Caki2 (cell line): ENCODE measurements at places on chromosomes 7 and 10. TPM values are rescaled to one million over a fixed set of nuclear protein-coding genes. Genes with fewer than 3 reads are reported as not detected.

The NUDCD3 gene
- 29.4 and 30.3 TPM in 2 replicates for total RNA-seq

The MLLT10 gene
- 18.9 and 30.5 TPM in 2 replicates for total RNA-seq

The YAE1 gene
- total RNA-seq = 26.6 and 28.9 TPM in 2 replicates

The ZNF804B gene
- total RNA-seq = not detected in 2 replicates

The BET1 gene
- total RNA-seq = 46.6 and 50.7 TPM in 2 replicates

The VGF gene
- total RNA-seq = 0.14 and 0.74 TPM in 2 replicates

The TSPAN12 gene
- 45.3 and 46.5 TPM in 2 replicates for total RNA-seq

The ITPRID1 gene
- not detected in 2 replicates for total RNA-seq

GRCh38 chr10:78318305-78318704 is 284.6 kb downstream of the RPS24 start:
- no peak for DNase-seq

GRCh38 chr7:47582764-47583738 is 1.1 kb upstream of the TNS3 start:
- DNase-seq = no peak

DNA sequence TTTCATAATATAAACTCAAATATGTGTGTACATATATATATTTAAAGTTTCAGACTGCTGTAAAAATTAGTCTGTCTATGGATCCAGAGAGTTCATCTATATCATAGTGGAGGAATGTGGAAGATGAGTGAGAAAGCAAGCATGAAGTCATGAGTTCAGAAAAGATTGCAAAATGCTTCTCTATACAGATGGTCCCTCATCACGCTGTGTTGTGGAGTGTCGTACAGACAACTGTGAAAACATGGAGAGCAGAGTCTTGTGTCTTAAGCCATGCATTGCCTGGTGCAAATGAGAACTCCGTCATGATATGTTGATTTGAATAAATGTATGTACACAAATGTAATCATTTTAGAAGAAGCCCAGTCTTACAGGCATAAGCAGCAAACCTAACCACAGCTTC is 316.9 kb downstream of the CNTNAP2 start:
- DNase-seq = no peak

DNA sequence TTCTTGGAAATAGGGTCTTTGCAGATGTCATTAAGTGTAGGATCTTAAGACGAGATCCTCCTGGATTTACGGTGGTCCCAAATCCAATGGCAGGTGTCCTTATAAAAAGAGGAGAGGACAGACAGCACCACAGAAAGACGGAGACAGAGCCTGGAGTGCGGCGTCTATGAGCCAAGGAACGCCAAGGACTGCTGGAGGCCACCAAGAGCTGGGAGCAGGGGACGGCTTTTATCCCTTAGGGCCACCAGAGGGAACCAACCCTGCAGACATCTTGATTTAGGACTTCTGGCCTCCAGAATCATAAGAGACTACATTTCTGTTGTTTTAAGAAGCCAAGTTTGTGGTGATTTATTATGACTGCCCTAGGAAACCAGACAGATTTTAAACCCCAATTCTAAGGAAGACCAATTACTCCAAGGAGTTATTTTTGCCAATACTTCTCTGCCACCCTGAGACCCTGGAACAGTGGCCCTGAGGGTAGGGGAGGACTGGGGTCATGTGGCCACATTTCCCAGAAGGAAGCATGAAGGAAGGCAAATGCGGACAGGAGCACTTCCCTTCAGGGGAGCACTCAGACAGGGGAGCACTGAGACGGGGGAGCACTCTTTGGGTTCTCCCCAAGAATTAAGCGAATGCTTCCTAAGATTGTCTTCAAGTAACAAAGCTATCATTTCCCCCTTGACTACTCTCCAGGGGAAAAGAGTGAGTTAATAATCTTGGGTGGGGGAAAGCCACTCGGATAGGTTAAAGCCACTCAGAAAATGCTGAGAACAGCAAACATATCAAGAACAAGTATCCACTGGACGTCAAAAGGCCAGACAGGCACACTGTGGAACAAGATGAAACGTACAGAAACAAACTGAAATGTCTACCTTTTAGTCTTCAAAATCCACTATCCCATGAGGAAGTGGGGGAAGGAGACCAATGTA is 67.5 kb downstream of the CHST15 start:
- no peak for DNase-seq

GRCh38 chr7:82950436-82950835 is 212.2 kb downstream of the PCLO start:
- DNase-seq = no peak

DNA sequence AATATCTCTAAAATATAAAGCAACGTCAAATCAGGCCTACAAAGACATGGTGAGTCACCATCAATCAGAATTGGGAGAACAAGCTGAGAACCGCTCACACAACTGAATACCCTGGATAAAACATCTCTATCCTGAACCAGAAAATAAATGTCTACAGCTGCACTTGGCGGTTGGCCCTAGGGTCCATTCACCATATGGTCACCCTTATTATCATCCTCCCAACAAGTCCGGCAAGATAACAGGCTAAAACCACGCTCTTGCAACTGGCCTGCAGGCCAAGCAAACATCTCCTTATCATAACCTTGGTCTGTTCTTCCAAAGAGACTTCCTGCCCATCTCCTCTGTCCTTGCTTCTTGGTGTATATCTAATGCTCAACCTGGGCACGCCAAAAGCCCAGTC is 310.7 kb downstream of the CALN1 start:
- DNase-seq = no peak

GRCh38 chr10:105837951-105838350 is 1196.9 kb downstream of the SORCS3 start:
- peak; percentile 5 for DNase-seq

- DNase-seq = no peak
These were observed 168.7 kb downstream of the CELF2 start for GRCh38 chr10:11186374-11186773.

DNA sequence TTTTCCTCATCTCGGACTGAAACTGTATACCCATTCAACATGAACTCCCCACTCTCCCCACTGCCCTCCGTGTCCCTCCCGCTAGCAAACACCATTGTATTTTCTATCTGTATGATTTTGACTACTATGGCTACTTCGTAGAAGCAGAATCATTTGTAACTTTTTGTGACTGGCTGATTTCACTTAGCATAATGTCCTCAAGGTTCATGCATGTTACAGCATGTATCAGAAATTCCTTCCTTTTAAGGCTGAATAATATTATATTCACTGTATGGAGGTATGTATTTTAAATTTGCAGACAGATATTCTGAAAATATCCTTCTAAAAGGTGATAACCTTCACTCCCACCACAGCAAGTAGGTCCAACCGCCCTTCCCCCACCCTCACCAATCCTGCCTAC is 42.9 kb upstream of the MMD2 start:
- no peak for DNase-seq

- DNase-seq = no peak
These were observed 3.1 kb upstream of the EPHB4 start for GRCh38 chr7:100830396-100830795.

- DNase-seq = no peak
These were observed 675.0 kb upstream of the ANKRD30A start for GRCh38 chr10:36450380-36450779.

DNA sequence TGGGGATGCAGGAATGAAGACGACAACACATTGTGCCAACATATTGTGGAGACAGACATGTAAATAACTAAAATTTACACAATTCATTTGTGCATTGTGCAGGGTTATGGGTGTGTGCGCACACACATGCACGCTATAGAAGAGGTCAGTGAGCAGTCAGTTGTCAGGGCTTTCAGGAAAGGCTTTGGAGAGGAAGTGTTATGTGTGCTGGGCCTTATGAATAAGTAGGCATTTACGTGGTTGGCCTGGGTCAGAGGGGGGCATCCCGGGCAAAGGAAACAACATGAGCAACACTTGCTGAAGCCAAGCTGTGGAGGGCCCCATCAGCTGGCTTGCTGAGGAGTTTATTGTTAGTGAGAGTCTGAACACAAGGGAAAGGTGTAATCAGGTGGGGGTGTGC is 4.1 kb downstream of the PRXL2A start:
- no peak for DNase-seq

GRCh38 chr7:86884152-86884551 is 175.3 kb downstream of the ELAPOR2 start:
- no peak for DNase-seq

DNA sequence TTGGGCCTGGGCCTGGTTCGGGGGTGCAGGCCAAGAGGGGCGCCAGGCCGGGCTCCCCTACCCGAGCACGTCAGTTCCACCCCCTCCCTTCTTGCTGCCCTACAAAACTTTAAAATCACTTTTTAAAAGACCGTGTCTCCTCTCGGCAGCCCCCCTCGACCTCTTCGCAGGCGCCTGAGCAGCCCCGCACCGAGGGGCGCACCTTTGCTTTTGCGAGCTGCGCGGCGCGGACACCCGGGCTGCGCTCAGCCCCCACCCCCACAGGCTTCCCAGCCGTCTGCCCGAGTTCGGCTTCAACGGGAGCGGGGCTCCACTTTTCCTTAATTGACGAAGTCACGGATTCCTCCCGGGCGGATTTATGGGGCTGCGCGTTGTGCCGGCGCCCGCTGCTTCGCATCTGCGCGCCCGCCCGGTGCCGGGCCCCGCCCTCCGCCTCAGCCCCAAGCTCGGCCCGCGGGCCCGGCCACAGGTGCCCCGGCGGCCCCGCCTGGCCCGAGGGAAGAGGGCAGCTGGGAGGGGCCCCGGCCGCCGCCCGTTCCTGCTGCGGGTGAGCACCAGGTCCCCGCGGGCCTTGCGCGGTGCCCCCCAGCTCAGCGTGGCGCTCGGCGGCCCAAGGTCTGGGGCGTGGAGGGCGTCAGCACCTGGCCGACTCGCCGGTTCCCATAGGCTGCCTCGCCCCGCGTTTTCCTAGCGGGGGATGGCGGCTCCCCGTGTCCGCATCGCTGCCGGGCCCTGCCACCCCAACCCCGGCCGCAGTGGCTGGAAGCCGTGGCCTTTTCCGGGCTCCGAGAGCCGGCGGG is 10.8 kb upstream of the MNX1 start:
- DNase-seq = no peak
